ENCODE measurements at places on chromosomes 2 and 18.

DNA sequence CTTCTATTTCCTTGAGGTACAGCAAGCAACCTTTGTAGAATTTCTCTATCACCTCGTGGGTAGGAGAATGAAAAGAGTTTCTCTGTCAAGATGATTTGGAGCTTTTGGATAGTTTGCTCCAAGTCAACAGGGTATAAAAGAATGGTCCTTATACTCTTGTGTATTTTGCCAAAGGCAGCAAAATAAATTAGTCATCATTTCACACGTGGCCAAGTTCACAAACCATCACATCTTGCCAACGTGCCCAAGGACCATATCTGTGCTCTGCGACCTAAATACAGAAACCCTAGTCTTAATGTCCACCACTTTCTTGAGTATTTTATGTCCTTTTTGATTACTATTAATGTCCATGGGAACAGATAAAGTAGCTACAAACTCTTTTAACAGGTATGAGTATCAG is 262.9 kb downstream of the AFF3 start:
- peak; percentile 34 for DNase-seq

GRCh38 chr2:176149939-176150583 is 1.3 kb upstream of the HOXD4 start:
- no peak for DNase-seq

DNA sequence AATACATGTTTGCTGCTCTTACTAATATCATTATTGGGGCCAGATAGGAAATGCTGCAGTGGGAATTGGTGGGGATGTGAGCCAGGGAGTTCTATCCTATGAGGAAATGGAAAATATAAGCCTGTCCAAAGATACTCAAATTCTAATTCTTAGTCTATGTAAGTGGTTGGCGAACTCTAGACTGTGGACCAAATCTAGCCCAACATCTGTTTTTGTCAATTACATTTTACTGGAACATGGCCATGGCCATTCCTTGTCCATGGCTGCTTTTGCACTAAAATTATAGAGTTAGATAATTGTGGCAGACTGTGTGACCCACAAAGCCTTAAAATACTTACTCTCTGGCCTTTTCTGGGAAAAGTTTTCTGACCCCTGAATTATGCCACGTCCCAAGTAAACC is 113.3 kb downstream of the MGAT5 start:
- DNase-seq: no peak

GRCh38 chr2:69089266-69089665 is 76.3 kb downstream of the ANTXR1 start:
- no peak for DNase-seq

- no peak for DNase-seq
These were observed 562.8 kb downstream of the TNS1 start for GRCh38 chr2:217440000-217440399.

DNA sequence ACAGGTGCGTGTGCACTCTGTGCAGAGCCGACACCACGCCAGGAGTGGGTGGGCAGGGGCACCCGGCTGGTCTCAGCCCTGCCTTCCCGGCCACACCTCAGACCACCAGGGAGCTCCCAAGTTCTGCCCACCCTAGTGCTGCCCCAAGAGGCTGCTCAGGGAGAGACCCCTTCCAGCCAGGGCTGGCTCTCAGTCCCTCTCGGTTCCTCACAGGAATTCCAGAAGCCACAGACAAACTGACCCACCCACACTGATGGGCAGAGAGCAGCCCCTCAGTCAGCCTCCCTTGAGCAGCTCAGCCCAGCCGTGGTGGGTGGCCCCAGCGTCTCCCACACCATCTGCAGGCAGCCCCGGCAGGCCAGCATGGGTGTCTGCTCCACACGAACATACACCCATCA is 33.8 kb downstream of the GPC1 start:
- DNase-seq: no peak

Data from NCI-H1417 (cell line).